ENCODE measurements at places on chromosomes 11 and 22.

- no peak for DNase-seq
Observed at GRCh38 chr22:28607795-28608194, 71.8 kb downstream of the TTC28 start.

DNA sequence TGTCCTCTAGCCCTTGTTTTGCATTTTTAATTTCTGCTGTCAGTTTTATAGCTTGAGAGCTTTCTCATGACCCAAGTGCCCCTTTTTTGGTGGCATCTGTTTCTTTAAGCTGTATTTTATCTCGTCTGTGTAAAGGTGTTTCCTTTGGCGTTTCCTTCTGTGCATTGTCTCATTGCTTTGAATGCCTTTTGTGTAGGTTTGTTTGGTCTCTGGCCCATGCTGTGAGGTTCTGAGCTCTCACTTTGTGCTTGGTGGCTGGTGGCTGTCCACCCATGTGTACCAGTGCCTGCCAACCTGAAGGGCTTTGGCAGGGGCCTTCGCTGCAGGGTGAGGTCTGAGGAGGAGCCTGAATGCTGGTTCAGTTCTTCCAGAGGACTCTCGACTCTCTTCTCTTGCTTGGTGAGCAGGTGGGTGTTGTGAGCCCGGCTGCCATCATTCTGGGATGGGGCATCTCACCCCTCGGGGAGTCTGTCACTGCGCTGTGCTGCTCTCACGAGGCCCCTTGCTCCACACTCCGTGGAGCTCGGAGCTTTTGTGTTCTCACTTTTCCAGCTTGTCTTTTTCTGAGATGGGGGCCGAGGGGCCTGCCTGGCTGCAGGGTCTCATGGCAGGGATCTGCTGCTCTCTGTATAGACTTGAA, 14.9 kb downstream of the AP2A2 start:
- DNase-seq, result no peak

DNA sequence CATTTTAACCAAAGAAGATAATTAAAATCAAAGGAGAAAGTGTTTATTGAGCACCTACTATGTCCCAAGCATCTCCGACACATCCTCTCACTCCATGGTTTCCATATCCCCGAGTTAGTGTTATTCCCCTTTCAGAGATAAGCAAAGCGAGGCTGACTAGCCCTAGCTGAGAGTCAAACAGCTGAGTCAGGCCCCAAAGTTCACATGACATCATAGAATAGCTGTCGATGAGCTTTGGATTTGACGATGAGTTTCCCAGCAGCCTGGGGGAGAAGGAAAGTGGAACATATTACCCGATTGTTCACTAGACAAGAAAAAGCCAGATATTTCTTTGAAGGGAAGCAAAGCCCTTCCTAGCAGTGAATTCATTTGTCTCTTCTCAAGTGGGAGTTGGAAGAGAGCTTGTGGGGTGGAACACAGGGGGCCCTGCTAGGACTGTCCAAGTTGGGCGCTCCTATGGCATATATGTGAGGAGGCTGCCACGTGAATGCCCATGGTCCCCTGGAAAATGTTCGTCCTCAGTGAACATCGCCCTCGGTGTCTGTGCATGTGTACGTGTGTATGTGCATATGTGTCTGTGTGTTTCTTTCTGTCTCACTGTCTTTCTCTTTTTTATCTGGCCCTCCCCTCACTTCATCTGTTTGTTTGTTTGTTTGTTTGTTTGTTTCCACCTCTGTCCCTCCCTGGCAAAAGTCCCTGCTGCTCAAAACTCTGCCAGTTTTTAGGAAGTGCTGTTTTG, 493 bp upstream of the CYTH4 start:
- DNase-seq, result no peak

- DNase-seq, result no peak
Observed at GRCh38 chr11:105148241-105148640, 8.7 kb upstream of the CARD18 start.

- DNase-seq, result no peak
Observed at GRCh38 chr22:39355080-39355479, 5.3 kb downstream of the SYNGR1 start.

DNA sequence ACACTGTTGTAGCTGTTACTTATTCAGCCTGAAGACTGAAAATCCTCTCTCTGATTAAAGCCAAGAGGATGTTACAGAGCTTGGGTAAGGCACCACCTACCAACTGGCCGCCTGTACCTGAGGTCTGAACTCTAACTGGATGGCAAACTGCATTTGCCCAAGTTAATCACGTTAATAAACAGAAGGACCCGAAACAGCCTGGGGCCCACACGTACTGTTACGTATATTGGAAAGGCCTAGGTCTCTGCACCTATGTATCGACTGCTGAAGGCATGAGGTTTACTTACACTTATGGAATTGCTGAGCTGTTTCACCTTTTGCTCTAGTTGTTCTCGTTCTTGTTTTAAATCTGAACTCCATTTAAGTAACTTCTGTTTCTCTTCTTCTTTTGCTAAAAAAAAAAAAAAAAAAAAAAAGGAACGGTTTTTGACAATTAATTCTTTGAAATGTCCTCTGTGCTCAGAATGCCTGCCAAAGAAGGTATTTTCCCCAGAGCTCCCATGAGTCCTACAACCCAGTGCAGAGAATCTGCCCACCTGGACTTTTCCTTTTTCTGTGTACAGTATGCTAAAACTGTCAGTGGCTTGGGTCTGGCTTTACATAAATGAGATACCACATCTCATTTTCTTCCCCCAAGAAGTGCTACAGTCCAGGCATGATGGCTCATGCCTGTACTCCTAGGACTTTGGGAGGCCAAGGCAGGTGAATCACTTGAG, 13.1 kb downstream of the LARGE2 start:
- DNase-seq, result no peak

- DNase-seq, result no peak
Observed at GRCh38 chr11:72446929-72447769, 12.8 kb upstream of the CLPB start.

- no peak for DNase-seq
Observed at GRCh38 chr11:114237321-114238280, 58.6 kb upstream of the NNMT start.
